ENCODE measurements at places on chromosomes 5 and 9.

GRCh38 chr9:89702401-89702800 is 97.6 kb downstream of the GADD45G start:
- DNase-seq: no peak

- DNase-seq: no peak
These were observed 3.1 kb downstream of the ANXA1 start for GRCh38 chr9:73154722-73155121.

DNA sequence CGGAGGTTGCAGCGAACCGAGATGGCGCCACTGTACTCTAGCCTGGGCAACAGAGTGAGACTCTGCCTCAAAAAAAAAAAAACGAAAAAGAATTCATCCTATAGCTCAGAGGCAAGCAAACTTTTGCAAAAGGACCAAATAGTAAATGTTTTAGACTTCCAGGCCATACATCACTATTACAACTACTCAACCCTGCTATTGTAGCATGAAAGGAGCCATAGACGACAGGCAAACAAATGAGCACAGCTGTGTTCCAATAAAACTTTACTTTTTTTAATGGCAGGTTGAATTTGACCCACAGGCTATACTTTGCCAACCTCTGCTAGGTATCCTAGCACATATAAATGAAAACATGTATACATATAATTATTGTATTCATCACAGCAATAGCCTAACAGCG is 58.9 kb upstream of the SLC30A5 start:
- no peak for DNase-seq

- DNase-seq: no peak
These were observed 421.1 kb downstream of the KIF4B start for GRCh38 chr5:155434681-155435080.

GRCh38 chr9:92954049-92954861 is 6.9 kb downstream of the FGD3 start:
- DNase-seq: peak; percentile 91

- DNase-seq: no peak
These were observed 628 bp downstream of the SYNPO start for GRCh38 chr5:150641006-150641570.

GRCh38 chr9:89865357-89865756 is 260.5 kb downstream of the GADD45G start:
- DNase-seq: peak; percentile 21

DNA sequence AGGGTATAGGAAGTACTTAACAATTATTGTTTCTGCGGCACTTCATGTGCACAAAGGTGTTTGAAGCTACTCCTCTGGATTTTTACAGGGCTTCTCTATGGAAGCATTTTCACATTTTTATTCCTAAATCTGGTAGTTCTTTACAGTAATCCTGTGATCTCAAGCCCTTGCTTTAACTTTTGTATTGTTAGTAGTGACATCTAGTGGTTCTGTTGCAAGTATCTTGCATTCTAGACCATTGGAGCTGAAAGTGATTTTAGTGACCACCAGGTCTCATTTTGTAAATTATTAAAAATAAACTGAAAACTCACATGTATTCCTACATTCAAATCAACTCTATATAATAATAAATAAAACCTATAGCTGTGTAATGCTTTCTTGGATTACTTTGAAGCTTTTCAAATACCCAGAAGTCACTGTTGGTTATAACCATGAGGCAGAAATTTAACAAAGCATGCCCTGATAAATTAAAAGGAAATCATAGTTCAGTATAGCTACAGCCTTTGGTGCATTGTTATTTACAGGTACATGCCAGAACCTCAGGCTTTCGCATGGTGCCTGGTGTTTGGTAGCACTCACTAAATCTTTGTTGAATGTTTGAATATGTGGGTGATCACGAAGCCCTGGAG is 18.9 kb downstream of the RPS23 start:
- no peak for DNase-seq

Data from activated effector memory CD4-positive, alpha-beta T cell treated with anti-CD3 and anti-CD28 coated beads, Interleukin-2, amount 50 U/mL, for 16 hours (primary cell).